Stimulated activated CD8-positive, alpha-beta memory T cell treated with anti-CD3 and anti-CD28 coated beads, Interleukin-4, amount 100 ng/mL, for 1 hour (primary cell): ENCODE measurements at places on chromosomes 3 and 15.

- DNase-seq, result no peak
Observed at GRCh38 chr3:46017720-46018119, 9.6 kb downstream of the XCR1 start.

DNA sequence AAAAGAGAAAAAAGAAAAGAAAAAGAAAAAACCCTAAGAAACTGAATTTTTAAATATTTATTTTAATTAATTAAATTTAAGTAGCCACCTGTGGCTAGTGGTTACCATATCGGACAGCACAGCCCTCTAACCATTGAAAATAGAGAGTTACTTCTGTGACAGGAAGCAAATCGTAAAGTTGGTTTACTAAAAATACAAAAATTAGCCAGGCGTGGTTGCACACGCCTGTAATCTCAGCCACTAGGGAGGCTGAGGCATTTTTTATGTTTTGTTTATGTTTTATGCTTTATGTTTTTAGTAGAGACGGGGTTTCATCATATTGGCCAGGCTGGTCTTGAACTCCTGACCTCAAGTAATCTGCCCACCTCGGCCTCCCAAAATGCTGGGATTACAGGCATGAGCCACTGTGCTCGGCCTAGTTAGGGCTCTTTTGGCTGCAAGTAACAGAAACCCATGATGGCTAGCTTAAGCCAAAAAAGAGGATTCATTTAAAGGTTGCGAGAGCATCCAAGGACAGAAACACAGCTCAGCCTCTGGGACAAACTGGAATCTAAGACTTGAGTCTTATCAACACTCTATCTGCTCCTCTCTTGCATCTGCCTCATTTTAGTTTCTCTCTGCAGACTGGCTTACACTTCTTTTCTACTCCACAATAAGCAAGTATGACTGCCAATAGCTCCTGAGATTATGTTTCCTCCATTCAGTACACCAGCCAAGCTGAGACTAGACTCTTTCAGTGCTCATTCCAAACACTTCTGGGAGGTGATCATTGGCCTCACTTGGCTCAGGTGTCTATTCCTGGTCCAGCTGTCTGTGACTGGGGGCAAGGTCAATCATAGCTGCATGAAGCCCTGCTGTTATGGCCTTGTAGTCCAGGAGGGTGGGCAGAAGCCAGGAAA, 6.8 kb upstream of the SKIL start:
- no peak for DNase-seq

GRCh38 chr3:38030126-38031021, 932 bp upstream of the PLCD1 start:
- no peak for DNase-seq

GRCh38 chr3:152241142-152242017, 27.3 kb upstream of the MBNL1 start:
- DNase-seq, result no peak

GRCh38 chr3:14275962-14276909, 97.6 kb downstream of the LSM3 start:
- no peak for DNase-seq

DNA sequence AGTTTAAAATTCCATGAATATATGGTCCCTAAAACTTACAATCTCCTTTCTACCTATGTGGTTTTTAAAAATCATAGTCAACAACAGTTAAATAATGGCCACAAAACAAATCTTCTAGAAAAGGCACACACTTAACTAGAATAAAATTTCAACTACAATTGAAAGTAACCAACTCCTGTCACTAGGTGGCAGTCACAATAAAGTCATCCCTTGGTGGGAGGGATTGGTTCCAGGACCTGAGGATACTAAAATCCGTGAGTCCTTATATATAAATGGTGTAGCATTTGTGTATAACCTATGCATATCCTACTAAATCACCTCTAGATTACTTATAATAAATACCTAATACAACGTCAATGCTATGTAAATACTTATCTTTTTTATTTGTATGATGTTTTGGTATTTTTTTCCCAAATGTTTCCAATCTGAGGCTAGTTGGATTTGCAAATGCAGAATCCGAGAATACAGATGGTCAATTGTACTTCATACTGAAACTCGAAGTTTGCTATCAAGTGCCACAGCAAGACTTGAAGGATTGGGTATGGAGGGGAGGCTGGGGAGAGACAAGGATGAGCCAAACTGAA, 172.6 kb downstream of the FMN1 start:
- DNase-seq, result no peak

DNA sequence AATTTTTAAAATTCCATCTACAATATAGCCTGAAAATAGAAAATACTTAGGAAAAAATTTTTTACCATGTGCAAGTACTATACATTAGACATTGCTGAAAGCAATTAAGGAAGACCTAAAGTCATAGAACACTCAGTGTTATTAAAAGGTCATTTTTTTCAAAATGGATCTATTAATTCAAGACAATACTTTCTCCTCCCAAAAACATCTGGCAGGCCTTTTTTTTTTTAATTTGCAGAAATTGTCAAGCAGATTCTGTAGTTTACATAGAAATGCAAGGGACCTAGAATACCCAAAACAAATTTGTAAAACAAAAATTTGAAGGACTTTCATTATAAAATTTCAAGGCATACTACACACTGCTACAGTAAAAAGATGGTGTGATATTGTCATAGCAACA, 238.4 kb upstream of the VEPH1 start:
- no peak for DNase-seq

DNA sequence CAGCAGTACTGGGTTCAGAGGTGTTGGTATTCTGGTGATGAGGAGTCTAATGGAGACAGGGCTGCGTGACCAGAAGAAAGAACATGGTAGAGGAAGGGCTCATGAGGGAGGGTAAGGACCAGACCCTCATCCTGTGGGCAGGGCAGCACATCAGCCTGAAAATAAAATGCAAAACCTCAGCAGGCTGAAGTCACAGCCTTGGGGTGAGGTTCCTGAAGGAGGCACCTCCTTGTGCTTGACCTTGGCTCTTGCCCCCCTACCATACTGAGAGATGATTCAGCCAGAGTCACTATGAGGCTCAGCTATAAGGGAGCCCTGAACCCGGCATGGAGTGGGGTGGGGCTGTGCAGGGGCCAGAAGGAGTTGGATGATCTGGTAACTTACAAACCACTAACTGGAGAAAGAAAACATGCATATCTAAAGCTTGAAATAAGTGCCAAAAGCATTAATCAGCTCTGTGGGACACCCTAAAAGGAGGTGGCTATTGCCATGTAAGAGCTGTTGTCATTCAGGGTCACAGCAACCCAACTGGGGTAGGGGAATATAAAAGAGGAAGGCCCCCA, 60.2 kb downstream of the CORO2B start:
- no peak for DNase-seq

DNA sequence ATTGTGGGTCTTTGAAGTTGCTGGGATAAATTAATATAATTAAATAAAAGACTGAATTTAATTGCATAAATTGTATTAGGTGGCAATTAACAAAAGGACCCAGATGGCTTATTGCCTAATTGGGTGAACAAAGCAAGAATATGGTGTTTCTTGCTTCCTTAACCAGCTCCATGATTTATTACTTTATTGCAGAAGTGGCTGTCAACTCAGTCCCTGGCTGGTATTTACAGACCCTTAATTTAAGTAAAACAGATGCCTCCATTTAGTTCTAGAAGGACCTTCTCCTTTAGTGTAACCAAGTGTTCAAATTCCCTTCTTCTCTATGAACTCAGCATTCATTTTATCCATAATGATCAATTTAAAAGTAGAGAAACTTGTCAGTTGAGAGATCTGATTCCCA, 35.1 kb downstream of the DPH3 start:
- no peak for DNase-seq

DNA sequence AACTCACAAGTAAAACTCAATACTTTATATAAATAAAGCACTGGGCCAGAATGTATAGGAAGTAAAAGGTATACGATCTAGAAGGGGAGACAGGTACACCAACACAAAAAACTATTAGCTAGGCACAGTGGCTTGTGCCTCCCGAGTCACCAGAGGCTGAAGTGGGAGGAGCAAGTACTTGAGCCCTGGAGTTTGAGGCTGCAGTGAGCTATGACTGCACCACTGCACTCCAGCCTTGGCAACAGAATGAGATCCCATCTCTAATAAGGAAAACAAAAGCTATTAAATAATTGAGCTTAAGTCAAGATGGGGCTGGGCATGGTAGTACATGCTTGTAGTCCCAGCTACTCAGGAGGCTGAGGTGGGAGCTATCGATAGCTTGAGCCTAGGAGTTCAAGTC, 17.0 kb downstream of the PIK3CB start:
- no peak for DNase-seq

- DNase-seq, result no peak
Observed at GRCh38 chr15:60316961-60317360, 80.8 kb downstream of the ANXA2 start.

DNA sequence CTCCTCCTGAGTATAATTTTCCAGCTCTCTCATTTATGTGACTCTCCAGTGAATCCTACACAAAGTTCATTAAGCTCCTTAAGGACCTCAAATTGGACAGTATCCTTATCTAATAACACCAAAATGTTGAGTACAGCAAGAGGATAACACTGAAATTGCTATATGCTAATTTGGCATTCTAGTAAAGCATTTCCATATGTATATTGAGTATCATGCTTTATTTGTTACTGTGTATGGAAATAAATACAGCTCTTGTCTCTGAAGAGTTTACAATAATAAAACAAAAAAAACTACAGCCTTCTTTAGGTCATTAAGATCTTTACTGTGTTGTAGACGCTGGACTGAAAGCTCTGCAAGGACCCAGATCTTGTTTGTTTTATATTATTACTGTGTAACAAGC, 1341.3 kb downstream of the ROBO1 start:
- no peak for DNase-seq

DNA sequence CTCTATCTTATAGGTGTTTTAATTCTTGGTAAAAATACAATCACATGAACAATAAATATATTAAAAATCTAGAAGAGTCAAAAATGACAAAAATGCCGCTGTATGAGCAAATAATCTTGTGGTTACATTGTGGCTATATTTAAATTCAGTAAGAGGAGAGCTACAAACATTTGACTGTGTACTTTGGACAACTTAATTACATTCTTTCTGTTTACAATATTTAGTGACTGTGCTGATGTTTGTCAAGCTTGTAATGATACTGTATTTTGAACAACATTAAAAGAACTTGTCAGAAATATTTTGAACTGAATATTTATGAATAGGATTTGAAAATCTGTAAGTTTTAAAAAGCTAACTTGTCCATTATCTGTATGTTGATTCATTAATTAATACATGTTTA, 598.3 kb downstream of the SI start:
- no peak for DNase-seq

DNA sequence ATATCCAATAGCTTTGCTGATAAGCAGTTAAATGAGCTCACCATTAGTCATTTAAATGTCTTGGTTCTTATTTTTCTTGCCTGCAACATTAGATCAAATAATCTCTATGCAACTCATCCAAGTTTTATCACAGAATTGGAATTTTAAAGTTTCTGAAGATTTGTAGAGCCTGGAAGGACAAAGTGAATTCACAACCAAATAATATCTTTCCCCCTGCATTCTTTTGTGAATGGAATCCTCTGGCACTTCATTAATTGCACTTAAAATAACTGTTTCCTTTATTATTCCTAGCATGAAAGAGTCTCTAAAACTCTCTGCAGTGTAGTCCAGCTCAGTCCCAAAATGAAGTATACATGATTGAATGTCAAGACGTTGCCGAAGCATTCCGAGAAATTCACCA, 345.6 kb upstream of the TGFBR2 start:
- no peak for DNase-seq
